ENCODE measurements at places on chromosomes 1 and 21. TPM values are rescaled to one million over a fixed set of nuclear protein-coding genes. Genes with fewer than 3 reads are reported as not detected.

IGSF9 gene
- total RNA-seq = not detected

PCP4 gene
- total RNA-seq = not detected

BEND5 gene
- 2.2 TPM for total RNA-seq

EXO1 gene
- total RNA-seq = 2.3 TPM

AMY1A gene
- total RNA-seq = not detected

HNRNPR gene
- total RNA-seq = 126 TPM

CDA gene
- total RNA-seq = not detected

DNA sequence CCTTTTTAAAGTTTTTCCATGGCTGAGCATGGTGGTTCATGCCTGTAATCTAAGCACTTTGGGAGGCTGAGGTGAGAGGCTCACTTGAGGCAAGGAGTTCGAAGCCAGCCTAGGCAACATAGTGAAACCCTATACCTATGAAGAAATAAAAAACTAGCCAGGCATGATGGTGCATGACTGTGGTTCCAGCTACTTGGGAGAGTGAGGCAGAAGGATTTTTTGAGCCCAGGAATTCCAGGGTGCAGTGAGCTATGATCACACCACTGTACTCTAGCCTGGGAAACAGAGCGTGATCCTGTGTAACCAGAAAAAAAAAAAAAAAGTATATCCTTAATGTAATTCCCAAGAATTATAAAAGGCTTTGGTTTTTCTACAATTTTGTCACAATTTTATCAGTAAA lies 17.4 kb downstream of the DEPDC1 start:
- no peaks in the 10 kb centered on the region for H3K36me3 ChIP-seq
- no peak for DNase-seq
- no peak overlapping the region for H3K27ac ChIP-seq
- H3K4me1 ChIP-seq = no peaks in the 10 kb centered on the region
- no peak overlapping the region for H3K4me3 ChIP-seq

- H3K4me3 ChIP-seq = no peak overlapping the region
- no peak for DNase-seq
- no peak overlapping the region for H3K27ac ChIP-seq
- no peaks in the 10 kb centered on the region for H3K27me3 ChIP-seq
These were observed 106.3 kb upstream of the CSF3R start for GRCh38 chr1:36588972-36589371.

GRCh38 chr1:226063977-226064815 lies 1.7 kb downstream of the H3-3A start:
- H3K4me3 ChIP-seq = peak overlapping the region; percentile 100
- H3K36me3 ChIP-seq = peaks cover 32% of the 10 kb centered on the region
- H3K27me3 ChIP-seq = no peaks in the 10 kb centered on the region
- no peak for DNase-seq
- H3K27ac ChIP-seq = peak overlapping the region; percentile 97

- no peak for DNase-seq
- peaks cover 86% of the 10 kb centered on the region for H3K36me3 ChIP-seq
- H3K4me1 ChIP-seq = peaks cover 19% of the 10 kb centered on the region
These were observed 167.5 kb downstream of the CLIC6 start for GRCh38 chr21:34836103-34836932.

- no peaks in the 10 kb centered on the region for H3K27me3 ChIP-seq
- no peak overlapping the region for H3K27ac ChIP-seq
- H3K4me1 ChIP-seq = no peaks in the 10 kb centered on the region
- peaks cover 54% of the 10 kb centered on the region for H3K36me3 ChIP-seq
- H3K4me3 ChIP-seq = no peak overlapping the region
- DNase-seq = no peak
These were observed 10.4 kb downstream of the NPPA start for GRCh38 chr1:11836955-11837766.

DNA sequence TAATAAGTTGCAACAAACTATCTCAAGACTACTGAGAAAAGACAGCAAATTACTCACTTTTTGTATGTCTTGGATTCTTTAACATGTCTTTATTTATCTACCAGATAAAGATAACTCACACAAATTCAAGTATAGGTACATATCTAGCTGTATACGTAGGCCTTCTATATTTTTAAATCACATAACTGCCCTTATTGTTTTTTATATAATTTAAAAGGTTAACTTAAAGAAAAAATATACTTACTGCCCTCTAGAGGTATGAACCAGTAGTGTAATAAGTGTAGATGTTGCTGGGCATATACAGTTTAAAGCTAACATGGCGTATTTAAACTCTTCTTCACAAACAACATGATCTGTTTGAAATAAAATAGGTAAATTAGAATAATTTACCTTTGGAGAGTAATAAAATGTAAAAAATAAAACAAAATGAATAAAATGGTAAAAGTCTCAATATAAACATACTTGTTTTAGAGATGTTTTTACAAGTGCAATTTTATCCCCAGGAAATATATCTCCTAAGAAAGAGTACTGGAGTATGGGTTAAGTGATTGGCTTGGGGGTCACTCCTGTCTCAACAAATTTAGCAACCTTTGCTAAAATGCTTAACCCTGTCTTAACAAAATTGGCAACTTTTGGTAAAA lies 235.2 kb downstream of the KCNT2 start:
- no peak overlapping the region for H3K4me3 ChIP-seq
- H3K27ac ChIP-seq = no peak overlapping the region
- no peak for DNase-seq
- H3K27me3 ChIP-seq = no peaks in the 10 kb centered on the region
- no peaks in the 10 kb centered on the region for H3K36me3 ChIP-seq

DNA sequence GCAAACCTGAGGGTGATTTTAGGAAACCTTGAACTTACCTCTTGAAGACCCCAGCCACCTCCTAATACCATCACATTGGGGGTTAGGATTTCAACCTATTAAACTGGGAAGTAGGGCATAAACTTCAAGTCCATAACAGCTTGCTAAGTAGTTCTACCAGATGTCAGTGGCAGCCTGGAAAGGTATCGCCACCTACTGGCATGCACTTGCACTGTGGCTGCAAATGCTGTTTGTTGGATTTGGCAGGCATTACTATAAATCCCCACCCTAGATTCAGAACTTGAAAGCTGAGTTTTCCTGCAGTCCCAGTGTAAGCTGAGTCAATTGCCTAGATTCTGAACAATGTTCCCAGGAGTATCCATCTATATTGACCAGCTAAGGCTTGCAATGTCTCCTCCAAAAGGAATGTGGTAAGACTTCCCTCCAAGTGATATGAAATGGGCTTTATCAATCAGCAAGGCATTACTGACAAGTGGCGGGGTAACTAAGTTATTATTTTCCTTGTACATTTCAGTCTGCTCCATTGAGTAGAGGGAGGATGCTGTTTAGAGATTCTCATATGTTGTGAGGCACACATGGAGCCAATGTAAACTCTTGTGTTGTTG lies 474.5 kb downstream of the PTPRC start:
- H3K36me3 ChIP-seq = no peaks in the 10 kb centered on the region
- DNase-seq = peak; percentile 82
- no peak overlapping the region for H3K27ac ChIP-seq
- no peaks in the 10 kb centered on the region for H3K27me3 ChIP-seq
- no peak overlapping the region for H3K4me3 ChIP-seq

GRCh38 chr21:36321325-36322082 lies 1.5 kb downstream of the MORC3 start:
- DNase-seq = peak; percentile 49
- peaks cover 25% of the 10 kb centered on the region for H3K4me1 ChIP-seq
- peak overlapping the region; percentile 91 for H3K27ac ChIP-seq

- H3K4me3 ChIP-seq = no peak overlapping the region
- no peak overlapping the region for H3K27ac ChIP-seq
- no peaks in the 10 kb centered on the region for H3K4me1 ChIP-seq
- no peak for DNase-seq
- no peaks in the 10 kb centered on the region for H3K36me3 ChIP-seq
These were observed 537 bp downstream of the RHBDL2 start for GRCh38 chr1:38941093-38941492.

- H3K36me3 ChIP-seq = no peaks in the 10 kb centered on the region
- H3K27me3 ChIP-seq = peaks cover 9% of the 10 kb centered on the region
- H3K27ac ChIP-seq = no peak overlapping the region
- DNase-seq = no peak
- no peaks in the 10 kb centered on the region for H3K4me1 ChIP-seq
- no peak overlapping the region for H3K4me3 ChIP-seq
These were observed 135.1 kb upstream of the MAGI3 start for GRCh38 chr1:113255038-113255719.

GRCh38 chr1:21307663-21308305 lies 17.5 kb upstream of the ECE1 start:
- DNase-seq = no peak
- no peaks in the 10 kb centered on the region for H3K36me3 ChIP-seq
- H3K27ac ChIP-seq = no peak overlapping the region
- peaks cover 26% of the 10 kb centered on the region for H3K4me1 ChIP-seq
